GM23248 (cell line): ENCODE measurements at places on chromosomes 13 and 19.
A peak's percentile ranks its signal among the peaks of the same experiment; 100 is the strongest.

DNA sequence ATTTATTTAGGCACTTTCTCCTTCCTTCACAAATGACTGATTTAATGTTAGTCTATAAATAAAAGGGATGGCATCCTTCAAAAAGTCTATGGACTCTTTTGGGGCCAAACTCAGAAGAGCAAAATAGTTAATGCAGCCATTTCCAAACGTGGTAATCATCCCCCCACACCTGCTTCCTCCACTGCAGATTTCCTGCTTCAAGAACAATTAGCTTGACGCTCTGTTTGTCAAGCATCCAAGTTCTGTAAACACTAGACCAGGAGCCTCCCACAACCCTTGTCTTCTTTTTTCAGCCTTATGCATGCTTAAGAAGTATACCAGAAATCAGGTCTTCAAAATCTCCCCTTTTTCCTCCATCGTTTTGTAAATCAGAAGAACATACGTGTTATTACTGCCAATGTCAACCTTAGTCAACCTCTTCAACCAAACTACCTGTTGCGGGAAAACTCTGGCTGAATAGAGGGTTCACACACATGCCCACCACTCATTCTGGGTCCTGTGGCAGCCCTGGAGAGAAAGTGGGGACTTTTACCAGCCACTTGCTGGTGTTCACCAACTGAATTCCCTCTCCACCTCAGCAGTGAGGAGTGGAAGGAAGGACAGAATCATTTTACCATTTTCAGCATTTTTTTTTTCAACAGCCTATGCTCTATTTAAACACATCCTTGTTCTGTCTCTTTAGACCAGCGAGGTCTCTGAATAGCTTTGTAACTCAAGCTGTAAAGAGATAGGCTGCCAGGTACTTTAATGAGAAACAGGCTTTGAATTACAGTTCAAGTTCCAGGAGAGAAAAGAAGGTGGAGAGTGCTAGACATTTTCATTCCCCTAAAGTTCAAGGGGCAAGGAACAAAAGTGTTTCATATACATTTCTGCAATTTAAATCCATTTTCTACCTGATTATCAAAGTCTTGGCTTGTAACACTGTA, 39.1 kb downstream of the EFNB2 start:
- no peak for DNase-seq

- no peak for DNase-seq
Measured at GRCh38 chr13:27371932-27372331, 52.5 kb upstream of the GTF3A start.

GRCh38 chr19:18441804-18442788, 4.2 kb upstream of the ISYNA1 start:
- DNase-seq = no peak

DNA sequence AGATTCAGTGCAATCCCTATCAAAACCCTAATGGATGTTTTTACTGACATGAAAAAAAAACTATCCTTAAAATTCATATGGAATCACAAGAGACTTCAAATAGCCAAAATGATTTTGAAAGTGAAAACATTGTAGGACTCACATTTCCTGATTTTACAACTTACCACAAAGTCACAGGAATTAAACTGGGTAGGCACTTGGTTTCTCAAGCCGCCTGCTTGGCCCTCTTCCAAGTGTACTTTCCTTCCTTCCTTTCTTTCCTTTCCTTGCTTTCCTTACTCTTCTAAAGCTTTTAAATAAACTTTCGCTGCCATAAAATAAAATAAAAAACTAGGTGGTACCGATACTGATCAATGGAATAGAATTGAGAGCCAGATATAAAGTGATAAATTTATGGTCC, 21.0 kb upstream of the CD33 start:
- no peak for DNase-seq

GRCh38 chr13:112105892-112106291, 38.9 kb downstream of the SOX1 start:
- DNase-seq = no peak

GRCh38 chr13:95385798-95386197, 84.5 kb upstream of the ABCC4 start:
- peak; percentile 28 for DNase-seq

- DNase-seq = no peak
Measured at GRCh38 chr13:113813749-113814434, 50.0 kb downstream of the GAS6 start.

DNA sequence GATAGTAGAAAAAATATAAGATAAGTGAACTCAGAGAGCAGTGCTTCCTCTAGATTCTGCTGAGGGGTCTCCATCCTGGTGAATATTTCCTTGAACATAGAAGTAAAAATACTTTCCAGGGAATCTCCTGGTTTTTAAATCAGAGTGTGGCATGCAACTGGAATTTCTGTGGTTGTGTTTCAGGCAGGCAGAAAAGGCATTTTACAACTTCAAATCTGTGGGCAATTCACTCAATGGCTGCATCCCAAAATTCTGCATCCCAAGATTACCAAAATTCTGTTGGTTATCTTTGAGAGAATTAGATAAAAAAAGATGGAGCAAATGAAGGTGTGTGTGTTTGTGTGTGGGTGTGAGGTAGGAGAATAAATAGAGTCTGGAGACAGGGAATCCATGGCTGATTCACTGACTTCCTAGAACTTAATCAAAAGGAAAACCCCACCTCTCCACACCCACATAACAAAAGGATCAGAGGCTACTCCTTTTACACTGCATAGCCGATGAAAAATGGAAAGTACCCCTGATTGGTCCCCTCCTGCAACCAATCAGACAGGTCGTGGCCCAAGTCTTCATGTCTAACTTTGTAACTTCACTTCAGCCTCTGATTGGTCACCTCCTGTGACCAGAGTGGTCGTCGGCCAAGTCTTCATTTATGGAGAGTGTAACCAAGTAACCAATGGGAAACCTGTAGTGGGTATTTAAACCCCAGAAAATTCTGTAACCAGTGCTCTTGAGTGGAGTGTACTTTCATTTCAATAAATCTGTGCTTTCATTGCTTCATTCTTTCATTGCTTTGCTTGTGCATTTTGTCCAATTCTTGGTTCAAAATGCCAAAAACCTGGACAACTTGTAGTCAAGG, 112.8 kb downstream of the DLEU7 start:
- DNase-seq = no peak
